MCF 10A (cell line): ENCODE measurements at places on chromosomes 5 and 9.

DNA sequence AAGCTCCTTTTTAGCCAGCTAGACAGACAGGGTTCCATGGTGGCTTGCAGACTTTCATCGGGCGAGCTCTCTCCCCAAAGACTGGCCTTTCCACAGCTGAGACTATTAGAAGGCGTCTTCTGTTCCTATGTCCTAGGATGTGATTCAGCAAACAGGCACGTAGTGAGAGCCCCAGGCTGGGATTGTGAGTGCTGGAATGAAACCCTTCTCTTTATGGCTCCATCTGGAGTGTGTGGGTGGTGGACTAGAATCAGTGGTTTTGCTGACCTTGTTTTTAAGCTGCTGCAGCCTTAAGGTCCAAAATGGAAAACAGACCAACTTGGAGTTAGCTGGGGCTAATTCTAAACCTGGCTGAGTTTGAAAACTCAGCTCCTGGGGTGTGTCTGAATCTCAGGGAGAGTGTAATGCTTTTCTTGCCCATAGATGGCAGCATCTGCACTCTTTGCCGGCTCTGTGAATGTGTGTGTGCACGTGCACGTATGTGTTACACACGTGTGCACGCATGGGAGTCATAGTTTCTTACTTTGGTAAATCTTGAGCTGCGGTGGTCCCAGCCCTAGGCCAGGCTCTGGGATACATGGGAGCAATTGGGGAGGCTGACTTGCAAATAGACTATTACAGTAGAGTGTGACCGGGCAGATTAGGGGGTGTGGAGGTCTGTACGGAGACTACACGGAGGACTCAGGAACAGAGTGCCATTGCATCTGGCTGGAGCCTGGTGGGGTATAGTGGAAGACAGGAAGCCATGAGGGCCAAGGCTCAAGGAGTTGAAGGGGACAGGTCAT lies 10.7 kb downstream of the GSN start:
- peaks cover 62% of the 10 kb centered on the region for H3K4me1 ChIP-seq
- peak overlapping the region; percentile 96 for H3K27ac ChIP-seq
- H3K4me3 ChIP-seq: peak overlapping the region; percentile 65
- no peaks in the 10 kb centered on the region for H3K27me3 ChIP-seq

DNA sequence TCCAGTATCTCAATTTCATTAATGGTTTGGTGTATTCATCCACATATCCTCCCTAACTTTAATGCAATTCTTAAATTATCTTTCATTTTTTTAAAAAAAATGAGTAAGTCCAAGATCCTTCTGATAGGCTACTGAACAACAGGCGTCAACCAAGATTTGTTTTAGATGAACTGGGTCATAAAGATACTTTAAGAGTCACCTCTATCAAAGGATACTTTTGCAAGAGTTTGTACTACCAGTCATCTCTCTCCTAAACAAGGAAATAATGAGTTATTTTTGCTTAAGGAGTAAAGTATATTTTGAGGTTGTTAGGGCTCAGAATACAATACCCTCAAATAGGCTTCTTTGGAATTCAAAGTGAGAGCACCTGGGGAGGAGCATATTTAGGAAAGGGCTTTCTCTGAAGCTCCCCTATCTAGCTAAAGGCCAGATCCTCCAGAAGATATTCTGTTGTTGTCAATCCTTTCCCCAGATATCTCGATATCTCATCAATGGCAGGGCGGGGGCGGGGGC lies 25.8 kb downstream of the HAVCR1 start:
- H3K27ac ChIP-seq: no peak overlapping the region
- H3K4me3 ChIP-seq: no peak overlapping the region
- no peaks in the 10 kb centered on the region for H3K36me3 ChIP-seq

DNA sequence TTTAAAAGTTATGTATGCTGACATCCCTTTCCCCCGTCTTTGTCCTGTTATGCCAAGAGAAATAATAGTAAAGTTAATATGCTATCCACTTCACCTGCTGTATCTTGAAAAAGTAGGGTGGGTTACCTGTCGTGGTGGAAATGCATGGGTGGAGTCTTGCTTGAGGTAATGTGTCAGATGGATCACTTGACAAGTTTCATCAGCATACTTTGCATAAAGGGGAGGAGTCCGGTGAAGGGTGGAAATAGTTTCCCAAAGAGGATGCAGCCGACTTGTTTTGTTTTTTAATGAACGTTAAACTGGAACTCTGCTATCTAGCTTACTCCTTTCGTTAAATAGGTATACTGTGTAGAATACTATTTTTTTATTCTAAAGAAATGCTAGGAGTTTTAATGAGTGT lies 9.0 kb upstream of the DMRT3 start:
- no peaks in the 10 kb centered on the region for H3K4me1 ChIP-seq
- no peaks in the 10 kb centered on the region for H3K36me3 ChIP-seq
- H3K27ac ChIP-seq: no peak overlapping the region
- no peak for DNase-seq

- H3K4me3 ChIP-seq: no peak overlapping the region
- H3K27me3 ChIP-seq: no peaks in the 10 kb centered on the region
- H3K36me3 ChIP-seq: peaks cover 5% of the 10 kb centered on the region
- no peak for DNase-seq
Observed at GRCh38 chr5:94715768-94716167, 97.3 kb downstream of the SLF1 start.

DNA sequence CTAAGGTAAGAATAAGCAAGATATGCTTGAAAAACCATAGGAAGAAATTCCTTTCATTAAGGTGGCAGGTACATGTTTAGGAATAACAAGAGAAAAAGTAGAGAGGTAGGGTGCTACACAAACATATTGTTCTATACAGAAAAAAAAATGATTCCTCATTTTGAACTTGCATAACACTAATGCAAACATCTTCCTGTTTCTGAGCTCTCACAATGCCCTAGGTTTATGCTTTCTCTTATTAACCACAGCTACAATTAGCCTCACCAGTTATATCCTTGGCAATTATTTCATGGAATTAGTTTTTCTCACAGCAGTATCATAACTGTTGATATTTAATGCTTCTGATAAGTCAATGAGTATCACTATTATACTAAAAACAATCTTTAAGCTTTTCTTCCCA lies 20.7 kb downstream of the CEMIP2 start:
- no peaks in the 10 kb centered on the region for H3K27me3 ChIP-seq
- no peak overlapping the region for H3K27ac ChIP-seq
- H3K4me1 ChIP-seq: peaks cover 12% of the 10 kb centered on the region

DNA sequence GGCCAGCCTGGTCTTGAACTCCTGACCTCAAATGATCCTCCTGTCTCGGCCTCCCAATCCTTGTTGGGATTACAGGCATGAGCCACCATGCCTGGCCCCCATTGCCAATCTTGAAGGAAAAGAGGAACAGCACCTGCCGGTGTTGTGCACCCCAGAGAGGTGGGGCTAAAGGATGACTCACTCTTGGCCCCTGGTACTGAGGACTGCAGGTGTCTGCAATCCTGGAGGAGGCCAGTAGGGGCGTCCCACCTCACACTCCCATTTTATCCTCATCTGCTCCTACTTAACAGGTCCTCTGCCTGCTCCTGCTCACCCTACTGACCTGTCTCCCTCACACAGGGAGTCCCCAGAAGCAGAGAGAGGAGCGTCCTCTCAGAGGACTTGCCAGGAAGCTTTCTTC lies 390.4 kb downstream of the ARHGEF28 start:
- no peak overlapping the region for H3K4me3 ChIP-seq
- peak; percentile 45 for DNase-seq
- no peaks in the 10 kb centered on the region for H3K27me3 ChIP-seq
- no peak overlapping the region for H3K27ac ChIP-seq

- no peaks in the 10 kb centered on the region for H3K27me3 ChIP-seq
- H3K4me3 ChIP-seq: no peak overlapping the region
- no peaks in the 10 kb centered on the region for H3K4me1 ChIP-seq
- H3K36me3 ChIP-seq: peaks cover 6% of the 10 kb centered on the region
- no peak overlapping the region for H3K27ac ChIP-seq
- DNase-seq: peak; percentile 72
Observed at GRCh38 chr5:160342413-160342941, 27.9 kb downstream of the C1QTNF2 start.

GRCh38 chr9:97398999-97399758 lies 12.7 kb upstream of the TDRD7 start:
- DNase-seq: peak; percentile 87
- H3K36me3 ChIP-seq: no peaks in the 10 kb centered on the region
- peaks cover 6% of the 10 kb centered on the region for H3K4me1 ChIP-seq
- H3K27me3 ChIP-seq: no peaks in the 10 kb centered on the region
- no peak overlapping the region for H3K4me3 ChIP-seq
- no peak overlapping the region for H3K27ac ChIP-seq

- H3K36me3 ChIP-seq: peaks cover 58% of the 10 kb centered on the region
- H3K27ac ChIP-seq: peak overlapping the region; percentile 99
- peak; percentile 57 for DNase-seq
- peak overlapping the region; percentile 96 for H3K4me3 ChIP-seq
- H3K27me3 ChIP-seq: no peaks in the 10 kb centered on the region
Observed at GRCh38 chr5:141617682-141618029, 1.1 kb downstream of the DIAPH1 start.

- no peak for DNase-seq
- no peaks in the 10 kb centered on the region for H3K36me3 ChIP-seq
- H3K4me3 ChIP-seq: no peak overlapping the region
Observed at GRCh38 chr9:111052791-111053190, 14.5 kb upstream of the LPAR1 start.

- no peaks in the 10 kb centered on the region for H3K27me3 ChIP-seq
- no peak for DNase-seq
- H3K27ac ChIP-seq: no peak overlapping the region
- no peaks in the 10 kb centered on the region for H3K4me1 ChIP-seq
Observed at GRCh38 chr5:144134194-144134826, 36.1 kb downstream of the YIPF5 start.

DNA sequence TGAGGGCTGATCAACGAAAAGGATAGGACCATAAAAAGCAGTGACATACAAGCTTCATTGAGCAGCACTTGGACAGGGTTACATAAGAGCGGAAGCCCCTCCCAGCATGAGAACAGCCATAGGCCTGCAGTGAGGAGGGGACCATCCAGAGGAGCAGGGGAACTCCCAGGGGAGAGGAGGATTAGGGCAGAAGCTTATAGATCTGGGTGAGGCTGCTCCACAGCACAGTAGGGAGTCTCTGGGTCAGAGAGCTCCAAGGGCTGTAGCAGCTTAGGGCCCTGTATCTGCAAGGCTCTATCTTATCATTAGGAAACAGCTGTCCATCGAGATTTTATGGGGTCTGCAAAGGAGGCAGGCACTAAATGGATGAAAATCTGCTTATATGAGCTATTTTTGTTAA lies 186.6 kb downstream of the DOCK8 start:
- H3K4me3 ChIP-seq: no peak overlapping the region
- no peak overlapping the region for H3K27ac ChIP-seq
- H3K4me1 ChIP-seq: no peaks in the 10 kb centered on the region

DNA sequence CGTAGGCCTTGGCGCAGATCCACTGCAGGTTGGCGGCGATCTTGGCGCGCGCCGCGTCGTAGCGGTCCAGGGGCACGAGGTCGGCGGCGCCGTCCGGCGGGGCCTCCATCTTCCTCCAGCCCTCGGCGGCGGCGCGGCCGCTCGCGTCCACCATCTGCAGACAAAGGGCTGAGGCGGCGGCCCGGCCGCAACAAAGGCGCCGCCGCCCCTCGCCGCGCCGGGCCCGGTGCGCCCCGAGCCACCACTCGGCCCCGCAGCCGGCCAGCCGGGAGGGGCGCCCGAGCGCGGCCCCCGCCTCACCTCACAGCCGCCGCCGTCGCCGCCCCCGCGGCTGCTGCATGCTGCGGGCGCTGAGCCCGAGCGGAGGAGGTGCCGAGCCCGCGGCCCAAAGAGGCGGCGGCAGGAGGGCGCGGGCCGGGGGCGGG lies 328 bp downstream of the CAMSAP1 start:
- no peaks in the 10 kb centered on the region for H3K27me3 ChIP-seq
- H3K27ac ChIP-seq: no peak overlapping the region
- peaks cover 47% of the 10 kb centered on the region for H3K36me3 ChIP-seq
- no peak for DNase-seq

DNA sequence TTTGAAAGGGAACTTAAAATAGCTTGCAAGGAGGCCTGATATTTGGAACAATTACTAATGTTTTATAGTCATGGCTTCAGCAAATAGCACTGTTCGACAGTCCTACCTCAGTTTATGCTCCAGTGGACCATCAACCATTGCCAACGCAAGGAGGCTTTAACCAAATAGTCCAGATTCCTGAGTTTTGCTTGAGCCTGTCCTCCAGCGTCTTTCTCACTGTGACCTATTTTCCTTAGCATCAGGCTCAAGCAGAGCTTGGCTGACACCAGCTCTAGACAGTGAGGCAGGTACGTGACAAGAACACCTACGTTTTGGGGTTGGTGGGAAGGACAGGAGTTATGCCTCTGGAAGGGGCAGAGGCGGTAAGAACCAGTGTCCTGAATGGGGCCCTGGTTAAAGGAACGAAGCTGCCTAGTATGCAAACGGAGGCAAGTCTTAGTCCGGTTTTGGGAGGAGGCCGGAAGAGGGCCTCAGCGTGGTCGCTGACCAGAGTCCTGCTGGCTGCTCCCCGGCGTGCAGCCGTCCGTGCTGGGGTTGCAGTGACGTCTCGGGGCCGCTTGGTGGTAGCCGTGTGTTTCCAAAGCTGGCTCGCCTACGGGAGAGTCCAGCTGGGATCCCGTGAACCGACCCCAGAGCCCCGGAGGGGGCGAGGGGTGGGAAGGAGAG lies 998 bp upstream of the FGF18 start:
- H3K4me1 ChIP-seq: peaks cover 34% of the 10 kb centered on the region
- peak overlapping the region; percentile 68 for H3K4me3 ChIP-seq
- H3K27ac ChIP-seq: no peak overlapping the region
- H3K27me3 ChIP-seq: no peaks in the 10 kb centered on the region
